ENCODE measurements at places on chromosomes 6 and 20.

DNA sequence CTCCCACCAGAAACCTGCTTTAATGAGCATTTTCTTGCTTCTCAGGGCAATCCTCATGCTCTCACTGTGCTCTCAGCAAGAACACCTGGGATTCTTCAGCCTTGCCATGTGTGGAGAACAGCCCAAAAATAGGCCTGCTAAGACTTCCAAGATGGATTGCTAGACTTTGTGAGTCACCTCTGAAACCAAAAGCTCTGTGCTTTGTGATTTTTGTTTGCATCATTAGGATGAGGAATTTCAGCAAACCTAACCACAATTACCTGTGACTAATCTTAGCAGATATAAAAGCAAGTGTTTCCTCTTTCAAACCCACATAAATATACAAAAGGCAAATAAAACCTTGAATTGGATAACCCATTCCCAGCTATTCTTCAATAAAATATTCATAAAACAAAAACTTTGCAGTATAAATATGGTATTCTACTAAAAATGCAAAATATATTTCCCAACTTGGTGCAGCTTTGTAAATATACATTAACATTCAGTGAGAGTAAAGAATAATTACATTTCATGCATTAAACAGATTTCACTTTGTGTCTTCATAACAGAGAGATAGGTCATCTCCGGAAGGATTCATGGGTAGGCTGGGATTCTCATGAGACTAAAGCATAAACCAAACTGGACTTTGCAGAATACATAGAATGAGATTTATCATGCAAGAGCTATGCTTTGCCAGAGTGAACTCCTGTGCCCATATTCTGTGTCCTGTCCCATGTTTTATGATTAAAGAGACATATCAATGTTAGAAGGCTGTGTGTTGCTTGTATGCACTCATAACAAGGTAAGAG, 33.5 kb downstream of the TPBG start:
- DNase-seq: no peak

DNA sequence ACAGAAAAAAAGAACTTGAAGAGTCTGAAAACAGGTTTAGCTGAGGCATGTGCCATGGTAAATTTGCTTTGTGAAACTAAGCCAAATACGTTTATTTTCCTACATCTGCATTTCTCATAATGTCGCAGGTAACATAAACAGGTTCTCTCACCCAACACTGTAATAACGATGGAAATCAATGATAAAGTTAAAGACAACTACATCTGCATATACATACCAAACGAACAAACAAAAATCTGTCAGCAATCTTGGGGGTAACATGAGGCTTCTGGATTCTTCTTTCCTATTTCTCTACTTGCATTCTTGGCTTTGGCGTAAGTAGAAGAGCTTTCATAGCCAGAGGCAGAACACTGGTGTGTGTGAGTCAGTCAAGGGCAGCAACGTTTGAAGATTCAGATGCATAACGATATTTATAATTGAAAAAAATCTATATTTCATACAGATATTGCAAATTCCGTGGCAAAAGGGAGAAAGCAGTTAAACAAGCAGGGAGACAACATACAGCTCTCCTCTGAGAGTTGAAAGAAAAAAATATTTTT, 195.1 kb downstream of the EDN1 start:
- DNase-seq: no peak

GRCh38 chr6:3315841-3316240, 57.1 kb downstream of the PSMG4 start:
- DNase-seq: no peak

- no peak for DNase-seq
Observed at GRCh38 chr20:5153612-5154542, 27.1 kb downstream of the CDS2 start.

- peak; percentile 84 for DNase-seq
Observed at GRCh38 chr20:33674294-33675135, at the start of gene NECAB3. Gene NECAB3 (minus strand): TSS chr20:33674428. CDS start chr20:33674352, 76 bp downstream.

GRCh38 chr20:34240693-34241615, at the start of gene ASIP:
Gene ASIP (plus strand): TSS chr20:34241423. CDS start chr20:34260375, 18,952 bp downstream.
- DNase-seq: no peak

All from mucosa of gallbladder (tissue), 1 donor.